Stimulated activated CD4-positive, alpha-beta T cell treated with anti-CD3 and anti-CD28 coated beads, Interleukin-15, amount 100 ng/mL, for 1 hour (primary cell): ENCODE measurements at places on chromosomes 2 and 18.

- no peak for DNase-seq
These were observed 11.5 kb upstream of the ALPP start for GRCh38 chr2:232367016-232367415.

- DNase-seq, result no peak
These were observed 14.9 kb downstream of the COPS9 start for GRCh38 chr2:240121190-240121589.

- no peak for DNase-seq
These were observed 775.4 kb upstream of the CDH2 start for GRCh38 chr18:28952339-28952738.

DNA sequence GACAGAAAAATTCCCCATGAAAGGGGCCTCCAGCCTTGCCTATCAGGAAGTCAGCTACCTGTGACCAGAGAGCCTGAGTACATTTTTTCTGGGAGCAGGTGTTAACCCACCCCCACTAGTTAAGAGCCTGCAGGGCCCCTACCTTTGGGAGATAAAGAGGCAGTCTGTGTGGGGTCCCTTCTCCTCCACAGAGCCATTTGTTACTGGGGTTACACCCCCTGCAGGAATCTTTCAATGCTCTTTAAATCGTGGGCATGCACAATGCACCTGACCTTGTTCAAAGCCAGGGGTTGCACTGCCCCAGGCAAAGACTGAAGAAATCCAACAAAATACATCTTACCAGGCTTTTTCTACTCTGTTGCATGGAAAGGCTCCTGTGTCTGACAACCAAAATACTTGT is 15.7 kb upstream of the LYPD6 start:
- DNase-seq, result no peak

DNA sequence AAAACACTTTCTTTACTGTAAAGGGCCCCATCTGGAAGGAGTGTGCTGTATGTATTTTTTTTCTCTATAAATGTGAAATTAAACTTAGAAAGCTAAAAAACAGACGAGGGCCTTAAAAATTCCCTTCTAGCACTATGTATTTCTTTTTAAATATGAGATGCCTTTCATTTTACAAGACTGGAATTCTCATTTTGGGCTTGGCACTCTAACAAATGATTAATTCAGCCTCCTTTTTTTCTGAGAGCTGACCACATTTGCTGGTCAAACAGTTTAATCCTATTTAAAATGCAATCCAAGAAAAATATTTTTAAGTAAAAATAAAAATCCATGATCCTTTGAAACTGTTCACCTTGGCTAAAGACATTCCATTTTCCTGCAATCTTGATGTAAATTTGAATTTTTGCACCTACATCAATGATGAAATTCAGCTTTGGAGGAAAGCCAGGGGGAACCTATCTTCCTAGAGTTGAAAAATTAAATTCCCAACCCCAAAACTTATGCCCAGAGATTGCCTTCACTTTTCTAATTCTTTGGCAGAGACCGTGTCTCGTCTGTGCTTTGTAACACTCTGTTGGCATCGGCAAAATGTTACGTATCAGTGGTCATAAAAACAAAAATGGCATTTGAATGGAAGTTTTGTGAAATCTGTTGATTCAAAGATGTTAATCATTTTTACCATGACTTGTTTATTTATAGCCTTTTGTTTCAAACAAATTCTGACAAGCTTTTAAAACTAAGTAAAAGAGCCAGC is 284.5 kb downstream of the ZNF521 start:
- DNase-seq, result no peak

DNA sequence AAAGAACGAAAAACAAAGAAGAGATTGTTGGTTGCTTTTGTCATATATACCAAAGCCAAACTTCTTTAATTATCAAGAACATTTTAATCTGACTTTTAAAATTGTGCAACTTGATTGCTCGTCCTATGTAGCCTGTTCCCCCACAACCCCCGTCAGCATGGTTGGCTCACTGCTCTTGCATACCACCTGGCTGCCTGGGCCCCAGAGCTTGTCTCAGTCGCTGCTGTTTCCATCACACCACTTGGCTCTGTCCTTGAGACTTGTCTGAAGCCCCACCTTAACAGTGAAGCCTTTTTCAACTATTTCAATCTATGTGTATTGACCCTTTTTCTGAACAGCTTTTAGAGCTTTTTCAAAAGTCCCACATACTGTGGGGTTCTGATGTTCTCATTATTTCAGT is 270.8 kb downstream of the ZNF407 start:
- DNase-seq, result no peak

DNA sequence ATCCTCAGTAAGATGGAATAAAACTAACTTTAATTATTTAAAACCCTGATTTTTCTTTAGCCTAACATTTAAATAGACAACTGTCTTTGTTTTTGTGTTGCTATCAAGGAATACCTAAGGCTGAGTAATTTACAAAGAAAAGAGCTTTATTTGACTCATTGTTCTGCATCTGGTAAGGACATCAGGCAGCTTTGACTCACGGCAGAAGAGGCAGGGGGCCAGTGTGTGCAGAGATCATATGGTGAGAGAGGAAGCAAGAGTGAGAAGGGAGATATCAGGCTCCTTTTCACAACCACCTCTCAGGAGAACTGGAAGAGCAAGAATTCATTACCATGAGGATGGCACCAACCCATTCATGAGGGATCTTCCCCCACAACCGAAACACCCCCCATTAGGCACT is 64.6 kb upstream of the TFPI start:
- DNase-seq, result no peak
